ENCODE measurements at places on chromosomes 2 and 18.

- no peak for DNase-seq
These were observed 13.6 kb upstream of the RTN4 start for GRCh38 chr2:55063713-55064323.

DNA sequence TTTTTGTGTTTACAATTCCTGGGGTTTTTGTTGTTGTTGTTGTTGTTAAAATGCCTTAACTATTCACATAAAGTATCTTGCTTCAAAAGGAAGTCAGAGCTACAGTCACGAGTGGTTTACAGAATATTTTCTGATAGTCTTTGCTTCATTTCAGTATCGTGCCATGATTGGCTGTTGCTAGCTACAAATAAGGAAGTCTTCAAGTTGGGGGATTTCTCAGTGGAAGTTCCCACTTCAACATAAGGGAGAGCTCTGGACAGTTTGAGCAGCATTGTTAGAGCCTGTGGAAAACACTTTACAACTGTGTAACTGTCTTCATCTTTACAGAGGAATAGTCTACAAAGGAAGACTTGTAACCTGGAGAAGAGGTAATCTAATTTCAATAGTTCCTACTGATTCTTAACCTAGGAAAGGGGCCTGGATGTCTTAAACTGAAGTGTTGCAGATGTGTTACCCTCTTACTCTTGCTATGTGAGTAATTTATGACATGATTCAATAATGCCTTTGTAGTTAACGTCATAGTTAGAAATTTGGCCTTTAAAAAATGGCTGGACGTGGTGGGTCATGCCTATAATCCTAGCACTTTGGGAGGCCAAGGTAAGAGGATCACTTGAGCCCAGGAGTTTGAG lies 23.4 kb upstream of the TANK start:
- no peak for DNase-seq

GRCh38 chr2:60825666-60826065 lies 55.7 kb upstream of the REL start:
- no peak for DNase-seq

DNA sequence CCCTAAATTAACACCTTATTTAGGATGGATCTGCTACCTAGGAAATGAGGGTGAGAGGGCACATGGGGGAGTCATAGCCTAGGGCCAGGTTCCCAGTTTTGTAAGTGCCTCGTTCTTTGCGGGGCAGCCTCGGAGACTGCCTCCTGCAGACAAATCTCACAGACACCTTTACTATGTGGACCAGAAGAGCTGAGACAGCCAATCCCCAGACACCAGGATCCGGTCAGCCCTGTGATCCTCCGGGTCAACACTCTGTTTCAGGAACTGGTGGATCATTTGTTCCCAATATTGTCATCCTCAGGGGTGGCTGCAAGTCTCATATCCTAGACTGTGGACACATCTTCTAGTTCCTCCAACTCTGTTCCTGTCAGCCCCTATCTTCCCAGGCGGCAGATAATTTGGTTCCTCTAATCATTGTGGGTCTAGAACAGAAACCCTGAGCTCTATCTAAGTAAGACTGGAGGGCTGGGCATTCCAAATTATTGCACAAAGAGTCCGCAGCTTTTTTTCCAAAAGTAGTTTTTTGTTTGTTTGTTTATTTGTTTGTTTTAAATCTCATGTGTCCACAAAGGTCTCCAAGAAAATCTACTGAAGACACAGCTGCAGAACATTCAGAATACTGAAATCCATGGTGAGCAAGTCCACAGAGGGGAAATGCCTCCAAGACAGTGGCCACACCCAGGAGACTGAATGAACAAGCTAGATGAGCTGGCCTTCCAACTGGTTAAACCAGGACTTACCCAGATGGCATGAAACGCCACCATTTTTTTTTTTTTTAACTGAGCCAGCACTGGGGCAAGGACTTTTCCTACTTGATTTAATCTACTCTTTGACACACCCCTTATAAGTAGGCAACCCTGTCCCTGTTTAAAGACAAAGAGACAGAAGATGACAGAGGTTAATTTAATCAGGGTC lies 6.2 kb upstream of the GDF7 start:
- DNase-seq, result no peak

All from NCI-H2081 treated with DMSO at 0.1 percent for 48 hours (cell line).